GM20000 (cell line): ENCODE measurements at places on chromosomes 7 and 10.

DNA sequence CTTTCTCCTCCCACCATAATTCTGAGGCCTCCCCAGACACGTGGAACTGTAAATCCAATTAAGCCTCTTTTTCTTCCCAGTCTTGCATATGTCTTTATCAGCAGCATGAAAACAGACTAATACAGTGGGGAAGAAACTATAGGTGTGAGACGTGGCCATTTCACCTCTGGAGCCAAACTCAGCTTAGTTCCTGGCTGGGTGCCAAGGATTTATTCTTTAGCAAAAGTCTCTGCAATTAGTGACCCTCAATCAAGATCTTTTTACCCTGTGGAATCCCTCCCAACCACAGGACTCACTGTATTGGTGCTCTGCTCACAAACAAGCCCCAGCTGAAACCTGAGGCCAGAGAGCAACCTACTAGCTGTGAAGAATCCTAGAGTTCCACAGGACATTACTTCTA is 28.1 kb upstream of the SFTPD start:
- DNase-seq, result no peak

DNA sequence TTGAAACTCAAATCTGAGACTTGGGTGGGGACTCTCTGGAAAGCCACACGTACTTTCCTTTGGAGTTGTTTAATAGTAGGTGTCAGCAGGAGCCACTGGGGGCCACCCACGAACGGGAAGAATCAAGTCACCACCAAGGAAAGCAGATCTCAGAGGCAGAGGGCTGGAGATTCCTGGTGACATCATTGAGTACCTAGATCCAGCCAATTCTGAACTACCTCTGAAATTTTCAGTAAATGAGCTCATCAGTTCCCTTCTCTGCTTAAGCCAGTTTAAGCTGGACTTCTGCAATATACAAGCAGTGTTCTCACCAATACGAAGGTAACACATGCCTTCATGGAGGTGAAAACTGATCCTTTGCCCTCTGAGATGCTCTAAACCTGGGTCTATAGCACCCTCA is 99.3 kb upstream of the SORCS3 start:
- no peak for DNase-seq

- peak; percentile 12 for DNase-seq
These were observed 230.4 kb upstream of the BMPER start for GRCh38 chr7:33674804-33675411.

DNA sequence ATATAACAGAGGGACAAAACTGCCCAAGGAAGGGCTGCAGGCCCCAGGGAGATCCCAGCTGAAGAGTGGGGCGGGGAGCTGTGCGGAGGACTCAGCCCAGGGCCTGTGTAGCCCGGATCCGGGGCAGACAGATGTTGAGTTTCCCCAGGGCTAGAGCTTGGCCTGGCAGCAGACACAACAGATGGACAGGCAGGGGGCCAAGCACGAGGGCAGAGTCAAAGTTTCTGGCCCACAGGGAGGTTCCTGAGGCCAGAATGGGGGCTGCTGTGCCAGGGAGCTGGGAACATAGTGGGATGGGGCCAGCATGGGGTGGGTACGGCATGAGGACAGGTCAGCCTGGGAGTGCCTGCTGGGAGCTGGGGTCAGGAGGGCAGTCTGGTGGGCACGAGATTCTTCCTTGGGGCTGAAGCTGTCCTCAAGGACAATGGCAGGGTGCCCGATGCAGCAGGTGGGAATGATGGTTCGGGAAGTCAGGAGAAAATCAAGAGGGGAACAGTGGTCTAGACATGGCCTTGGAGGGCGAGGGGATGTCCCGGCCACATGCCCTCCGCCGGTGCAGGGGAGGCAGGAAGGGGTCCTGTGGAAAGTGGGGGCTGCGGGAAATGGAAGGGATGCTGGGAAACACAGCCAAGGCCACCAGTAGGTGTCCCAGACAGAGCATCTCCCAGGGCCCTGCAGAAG is 519.1 kb upstream of the FOXK1 start:
- no peak for DNase-seq

GRCh38 chr10:5959581-5960069 is 17.7 kb downstream of the IL15RA start:
- no peak for DNase-seq

GRCh38 chr10:17445400-17445998 is 8.9 kb downstream of the ST8SIA6 start:
- DNase-seq, result no peak

DNA sequence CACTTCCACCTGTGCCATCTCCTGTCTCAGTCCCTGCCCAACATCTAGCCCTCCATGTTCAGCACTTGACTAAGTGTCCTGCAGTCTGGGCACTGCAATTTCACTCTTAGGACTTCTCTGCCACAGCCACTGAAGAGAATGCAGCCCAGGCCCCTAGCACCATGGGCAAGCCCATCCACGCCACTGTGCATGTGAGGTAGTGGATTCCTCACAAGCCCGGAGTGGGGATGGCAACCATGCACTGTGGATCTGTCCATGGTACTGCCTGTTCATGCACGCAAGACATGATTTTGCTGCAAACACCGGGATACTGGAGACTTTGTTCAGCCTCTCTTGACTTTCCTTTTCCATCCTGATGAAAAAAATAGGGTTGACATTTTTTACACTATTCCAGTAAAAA is 12.3 kb downstream of the DDC start:
- DNase-seq, result no peak

DNA sequence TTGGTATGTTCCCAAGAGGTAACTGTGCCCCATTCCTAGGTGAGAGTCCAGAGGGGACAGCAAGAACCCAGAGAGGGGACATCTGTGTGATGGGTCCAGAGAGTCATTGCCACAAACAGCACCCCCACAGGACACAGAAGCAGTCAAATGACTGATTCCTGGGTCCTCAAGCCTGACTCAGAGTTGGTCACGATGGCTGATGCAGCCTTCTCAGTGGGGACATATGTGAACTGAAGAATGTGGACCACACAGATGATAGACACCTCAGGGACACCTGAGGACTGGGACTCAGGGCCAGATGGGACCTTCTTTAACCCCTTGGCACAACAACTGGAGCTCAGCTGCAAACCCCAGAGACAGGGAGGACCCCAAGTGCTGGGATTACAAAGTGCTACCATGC is 96.5 kb downstream of the STRA8 start:
- no peak for DNase-seq

GRCh38 chr7:15557686-15558085 is 4.1 kb downstream of the AGMO start:
- DNase-seq, result no peak

GRCh38 chr7:55019191-55019690 is 424 bp downstream of the EGFR start:
- peak; percentile 65 for DNase-seq

DNA sequence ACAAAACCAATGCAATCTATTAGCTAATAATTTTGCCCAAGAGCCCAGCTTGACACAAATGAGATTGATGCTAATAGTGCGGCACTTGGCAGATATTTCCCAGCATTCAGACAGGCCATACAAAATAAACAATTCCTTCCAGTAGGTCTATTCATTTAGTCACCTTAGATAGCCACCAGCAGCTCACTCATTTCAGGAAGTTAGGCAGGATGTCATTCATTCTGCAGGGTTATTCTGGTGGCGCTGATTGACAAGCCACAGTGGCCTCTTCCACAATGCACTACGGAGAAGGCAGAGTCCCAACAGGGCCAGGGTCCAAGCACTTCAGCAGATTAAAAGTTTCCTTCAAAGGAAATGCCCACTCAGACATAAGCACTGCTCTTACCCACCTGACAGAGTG is 55.8 kb downstream of the PIK3AP1 start:
- DNase-seq, result peak; percentile 44

DNA sequence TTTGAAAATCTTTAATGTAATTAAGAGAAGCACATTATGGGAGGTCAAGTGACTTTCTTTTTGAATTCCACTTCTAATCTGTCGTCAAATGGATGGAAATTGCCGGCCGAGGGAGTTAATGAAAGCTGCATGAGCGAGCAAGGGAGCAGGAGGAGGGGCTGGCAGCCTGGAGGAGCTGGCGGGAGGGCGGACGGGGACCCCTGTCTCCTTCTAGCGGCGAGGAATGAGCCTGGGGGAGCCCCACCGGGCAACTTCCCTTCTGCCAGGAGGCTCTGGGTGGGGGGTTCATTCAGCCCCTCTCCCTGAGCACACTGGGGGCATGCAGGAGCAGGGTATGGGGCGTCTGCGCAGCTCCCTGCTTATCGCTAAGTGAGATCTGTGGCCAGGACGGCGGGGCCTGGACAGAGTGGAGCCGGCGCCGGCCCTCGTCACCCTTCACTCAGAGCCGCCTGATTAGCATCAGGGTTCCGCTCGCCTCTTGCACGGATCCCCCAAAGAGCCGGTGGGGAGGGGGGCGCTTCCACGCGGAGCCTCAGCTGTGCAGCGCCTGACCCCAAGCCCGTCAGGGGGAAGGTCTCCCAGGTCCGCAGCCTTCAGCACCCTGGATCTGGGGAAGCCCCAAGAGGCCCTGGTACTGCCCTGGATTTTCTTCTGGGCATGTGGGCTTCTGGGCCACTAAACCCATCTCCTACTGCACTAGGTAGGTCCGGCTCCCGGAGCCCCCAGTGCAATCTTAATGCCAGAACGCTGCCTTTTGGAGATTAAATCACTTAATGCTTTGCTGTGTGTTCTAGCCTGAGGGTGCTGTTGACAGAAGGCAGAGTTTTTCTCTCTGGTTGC is 680.8 kb downstream of the LRMDA start:
- no peak for DNase-seq

DNA sequence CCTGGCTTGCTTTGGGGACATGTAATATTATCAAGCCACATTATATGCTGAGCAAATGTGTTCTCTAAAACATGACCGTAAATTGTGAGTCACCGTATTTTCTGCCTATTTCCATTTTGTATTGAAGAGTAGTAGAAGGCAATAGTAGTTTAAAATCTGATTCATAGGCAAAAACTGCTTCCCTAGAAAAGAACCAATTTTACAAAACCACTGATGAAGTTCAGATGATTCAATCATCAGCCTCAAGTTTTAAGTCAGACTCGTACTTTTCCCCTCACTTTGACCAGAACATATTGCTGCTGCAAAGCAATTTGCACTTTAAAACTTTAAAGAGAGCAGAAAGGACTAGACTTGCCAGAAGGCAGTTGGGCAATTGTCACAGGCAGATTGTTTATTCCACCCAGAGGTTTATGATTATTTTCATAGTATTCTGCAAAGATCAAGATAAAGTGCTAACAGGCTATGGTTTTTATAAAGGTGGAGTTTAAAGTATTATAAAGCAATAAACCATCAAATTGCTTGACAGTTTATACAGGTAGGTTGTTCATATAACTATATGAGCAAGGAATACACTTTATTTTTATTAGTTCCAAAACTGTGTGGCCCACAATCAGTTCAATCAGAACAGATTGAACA is 168.2 kb downstream of the ETV1 start:
- no peak for DNase-seq

DNA sequence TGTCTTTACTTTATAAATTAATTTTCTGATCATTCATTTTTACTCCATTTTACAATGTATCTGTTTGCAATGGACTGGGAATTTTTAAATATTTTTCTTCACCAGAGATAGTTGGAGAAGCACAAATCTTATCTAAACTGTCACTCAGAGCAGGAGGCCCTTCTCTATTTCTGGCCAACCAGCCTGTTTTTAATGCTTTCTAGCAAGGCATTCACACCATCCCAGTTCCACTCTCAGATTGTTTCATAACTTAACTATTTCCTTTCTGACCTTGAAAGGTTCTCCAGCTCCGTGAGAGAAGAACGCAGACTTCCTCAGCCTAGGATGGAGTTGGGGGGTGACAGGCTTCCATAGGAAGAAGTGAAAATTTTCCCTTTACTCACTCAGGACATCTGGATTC is 155.8 kb downstream of the SKIDA1 start:
- no peak for DNase-seq

DNA sequence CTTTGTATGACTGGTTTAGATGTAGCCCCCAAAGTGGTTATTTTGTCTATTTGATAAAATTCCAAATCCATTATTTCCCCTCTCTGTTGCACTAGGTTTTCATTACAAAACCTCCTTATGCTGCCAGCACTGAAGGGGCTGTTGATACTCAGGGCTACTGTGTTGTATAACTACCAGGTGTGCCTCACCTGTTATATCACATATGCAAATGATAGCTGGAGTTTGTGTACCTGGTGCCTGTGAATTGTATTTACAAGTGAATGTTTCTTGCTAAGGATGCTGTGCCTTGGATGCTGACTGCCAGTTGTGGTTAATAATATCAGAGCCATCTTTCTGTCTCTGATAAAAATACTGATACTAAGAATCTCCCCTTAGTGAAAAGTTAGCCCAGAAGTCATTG is 84.8 kb upstream of the CCDC6 start:
- no peak for DNase-seq

DNA sequence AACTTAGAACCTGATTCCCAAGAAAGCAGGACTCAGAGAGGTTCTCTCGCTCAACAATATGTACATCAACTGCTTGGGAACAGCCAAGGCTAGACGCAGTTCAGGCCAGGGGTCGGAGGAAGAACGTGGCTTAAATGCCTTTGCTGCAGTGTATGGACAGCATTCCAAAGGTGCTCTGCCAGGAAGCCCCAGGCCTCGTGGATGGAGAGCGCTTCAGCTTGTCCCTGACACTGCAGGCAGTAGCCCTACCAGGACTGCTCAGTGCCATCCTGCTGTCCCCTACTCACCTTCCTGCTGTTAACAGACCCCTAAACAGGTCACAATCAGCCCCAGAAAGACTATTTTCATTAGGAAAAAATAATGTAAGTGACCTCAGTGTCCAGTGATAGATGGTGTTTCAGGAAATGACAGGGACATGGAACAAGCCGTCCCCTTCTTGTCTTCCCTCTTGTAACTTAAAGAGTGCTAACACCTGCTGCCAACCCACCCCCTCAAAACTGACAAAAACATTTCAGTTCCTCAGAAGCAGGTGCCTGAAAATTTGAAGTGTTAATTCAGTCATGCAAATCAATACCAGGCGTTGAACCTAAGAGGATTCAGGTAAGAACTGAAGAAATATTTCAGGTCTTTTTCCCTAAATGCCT is 16.5 kb downstream of the CREB3L2 start:
- DNase-seq, result peak; percentile 51

GRCh38 chr7:93212881-93213280 is 13.4 kb downstream of the HEPACAM2 start:
- DNase-seq, result no peak

DNA sequence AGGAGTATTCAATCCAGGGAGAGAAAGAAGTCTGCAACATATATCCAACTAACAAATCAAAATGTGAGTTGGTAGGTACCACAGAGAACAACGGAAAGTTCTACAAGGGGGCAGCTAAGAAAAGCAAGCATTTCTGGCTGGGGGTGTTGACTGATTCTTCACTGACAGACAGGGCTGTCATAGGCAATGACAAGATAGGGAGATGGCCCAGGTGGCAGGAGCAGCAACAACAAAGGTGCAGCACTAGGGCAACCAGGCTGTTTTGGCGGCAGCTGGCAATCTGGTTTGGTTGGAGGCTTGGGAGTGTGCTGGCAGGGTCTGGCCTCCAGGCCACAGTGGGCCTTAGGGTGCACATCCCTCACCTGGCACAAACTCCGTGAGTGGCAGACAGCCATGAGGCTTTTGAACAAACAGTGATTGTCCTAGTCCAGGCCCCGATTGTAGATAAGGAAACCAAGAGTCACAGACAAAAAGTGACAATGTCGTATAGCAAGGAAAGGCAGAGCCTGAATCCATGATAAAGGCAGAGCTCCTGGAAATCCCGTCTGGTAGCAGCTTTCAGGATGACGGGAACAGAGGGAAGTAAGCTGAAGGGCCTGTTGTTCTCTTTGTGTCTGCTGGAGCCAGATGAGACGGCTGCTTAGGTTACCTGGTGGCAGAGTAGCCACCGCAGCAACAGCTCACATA is 28.4 kb downstream of the DPCD start:
- no peak for DNase-seq

- DNase-seq, result no peak
These were observed 213.0 kb upstream of the MAGI2 start for GRCh38 chr7:79666472-79666871.

- DNase-seq, result no peak
These were observed 490.5 kb downstream of the TCERG1L start for GRCh38 chr10:130820880-130821482.

- DNase-seq, result no peak
These were observed 13.9 kb downstream of the NAPEPLD start for GRCh38 chr7:103134836-103135554.
